ENCODE measurements at places on chromosomes 16 and 17.

GRCh38 chr17:54426296-54426886 lies 474.3 kb upstream of the TOM1L1 start:
- DNase-seq = no peak

- no peak for DNase-seq
Measured at GRCh38 chr16:47507701-47508100, 46.6 kb downstream of the PHKB start.

DNA sequence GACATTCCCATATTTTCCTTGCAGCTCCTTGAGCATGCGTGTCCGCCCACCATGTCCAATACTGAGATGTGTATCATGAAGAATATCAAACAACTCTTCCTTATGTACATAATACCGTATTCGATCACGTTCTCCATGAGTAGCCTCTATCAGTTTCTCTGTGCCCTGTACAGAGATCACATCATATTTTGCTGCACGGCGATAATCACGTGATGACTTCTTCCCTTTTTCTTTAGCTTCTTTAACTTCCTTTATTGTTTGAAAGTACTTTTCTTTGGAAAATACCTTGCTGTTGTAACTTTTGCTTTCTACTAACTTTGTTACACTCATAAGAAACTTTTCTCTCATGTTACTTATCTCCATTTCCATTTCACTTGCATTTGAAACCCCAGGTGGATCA lies 6.6 kb downstream of the KRABD2 start:
- DNase-seq = no peak

DNA sequence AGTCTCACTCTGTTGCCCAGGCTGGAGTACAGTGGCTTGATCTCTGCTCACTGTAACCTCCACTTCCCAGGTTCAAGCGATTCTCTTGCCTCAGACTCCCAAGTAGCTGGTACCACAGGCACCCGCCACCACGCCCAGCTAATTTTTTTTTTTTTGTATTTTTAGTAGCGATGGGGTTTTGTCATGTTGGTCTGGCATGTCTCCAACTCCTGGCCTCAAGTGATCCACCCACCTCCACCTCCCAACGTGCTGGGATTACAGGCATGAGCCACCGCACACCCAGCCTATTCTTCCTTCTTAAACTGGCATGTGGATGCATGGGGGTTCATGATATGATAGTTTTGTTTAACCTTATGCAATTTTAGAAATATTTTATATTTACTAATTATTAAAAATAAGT lies 39.4 kb upstream of the VWA3A start:
- no peak for DNase-seq

GRCh38 chr16:70611785-70612303 lies 34.5 kb upstream of the IL34 start:
- no peak for DNase-seq

GRCh38 chr16:81926036-81926435 lies 85.2 kb downstream of the SDR42E1 start:
- DNase-seq = no peak

DNA sequence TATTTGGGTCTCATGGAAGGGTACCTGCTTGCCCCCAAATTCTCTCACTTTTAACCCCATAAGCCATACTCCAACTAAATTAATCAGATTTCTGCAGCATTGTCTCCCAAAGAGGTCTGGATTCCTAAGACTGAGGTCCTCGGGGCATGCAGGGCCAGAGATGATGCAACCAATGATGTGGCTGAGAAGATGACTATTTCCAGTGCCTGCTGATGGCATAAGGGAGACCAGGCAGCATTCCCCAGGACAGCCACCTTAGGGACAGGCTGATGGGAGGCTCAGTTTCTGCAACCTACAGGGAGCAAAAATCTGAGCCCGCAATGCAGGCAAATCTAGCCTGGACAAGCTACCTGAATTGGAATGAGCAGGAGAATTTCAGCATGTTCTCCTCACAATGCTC lies 76.8 kb upstream of the ASIC2 start:
- no peak for DNase-seq

DNA sequence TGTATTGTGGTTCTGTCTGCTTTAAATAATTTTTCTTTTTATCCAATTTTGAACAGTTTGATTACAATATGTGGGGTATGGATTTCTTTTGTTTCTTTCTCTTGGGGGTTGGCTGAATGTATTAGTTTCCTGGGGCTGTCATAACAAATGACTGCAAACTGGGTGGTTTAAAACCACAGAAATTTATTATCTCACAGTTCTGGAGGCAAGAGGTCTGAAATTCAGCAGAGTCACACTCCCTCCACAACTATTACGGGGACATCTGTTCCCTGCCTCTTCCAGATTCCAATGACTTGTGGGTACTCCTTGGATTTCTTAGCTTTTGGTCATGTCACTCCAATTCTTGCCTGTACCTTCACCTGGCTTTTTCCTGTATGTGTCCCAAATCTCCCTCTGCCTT lies 23.7 kb downstream of the COX11 start:
- no peak for DNase-seq

- no peak for DNase-seq
Measured at GRCh38 chr17:55440391-55440790, 18.8 kb upstream of the MMD start.

DNA sequence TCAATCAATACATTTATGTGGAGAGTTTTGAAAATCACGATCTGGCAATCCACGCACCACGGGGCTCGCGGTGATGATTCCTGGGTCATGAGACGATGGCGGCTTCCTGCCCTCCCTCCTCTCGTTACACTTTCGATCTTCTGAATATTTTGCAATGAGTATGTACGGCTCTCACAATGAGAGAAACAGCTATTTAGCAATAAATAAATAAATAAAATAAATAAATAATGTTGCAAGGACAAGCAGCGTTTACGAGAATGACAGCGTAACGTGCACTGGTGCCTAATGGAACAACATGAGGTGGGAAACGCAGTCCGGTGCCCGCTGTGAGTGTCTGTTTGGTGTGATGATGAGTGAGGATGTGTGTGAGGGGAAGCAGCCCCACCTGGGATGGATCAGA lies 46.7 kb upstream of the JPH3 start:
- DNase-seq = no peak

- peak; percentile 48 for DNase-seq
Measured at GRCh38 chr17:20314834-20315233, 152.5 kb downstream of the LGALS9B start.

DNA sequence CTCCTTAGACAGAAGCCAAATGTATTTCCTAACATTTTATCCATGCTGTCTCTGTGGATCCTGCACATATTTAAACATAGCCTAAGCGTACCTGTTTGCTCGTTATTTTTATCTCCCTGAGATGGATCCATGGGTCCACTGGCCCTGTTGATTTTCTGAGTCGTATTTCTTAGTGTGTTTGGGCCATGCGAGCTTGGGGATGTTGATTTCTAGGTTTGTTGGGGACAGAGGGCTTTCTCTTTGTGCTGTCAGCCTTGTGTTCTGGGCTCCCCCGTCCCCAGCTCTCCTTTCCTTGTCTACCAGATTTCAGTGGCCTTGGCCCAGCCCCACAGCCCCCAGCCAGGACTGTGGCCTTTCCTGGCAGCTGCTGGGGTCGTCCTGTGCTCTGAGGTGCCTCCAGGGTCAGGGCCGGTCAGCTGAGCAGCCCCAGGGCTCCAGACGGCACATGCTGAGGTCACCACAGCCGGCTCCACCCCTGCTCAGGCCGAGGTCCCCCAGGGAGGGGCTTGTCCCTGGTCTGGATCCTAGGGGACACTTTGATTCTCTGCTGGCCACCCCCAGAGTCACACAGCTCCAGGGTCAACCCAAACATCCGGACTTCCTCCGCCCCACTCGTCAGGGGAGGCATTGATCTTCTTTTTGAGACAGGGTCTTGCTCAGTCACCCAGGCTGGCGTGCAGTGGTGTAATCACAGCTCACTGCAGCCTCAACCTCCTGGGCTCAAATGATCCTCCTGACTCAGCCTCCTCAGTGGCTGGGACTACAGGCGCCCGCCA lies 4.4 kb downstream of the SSTR5 start:
- no peak for DNase-seq

DNA sequence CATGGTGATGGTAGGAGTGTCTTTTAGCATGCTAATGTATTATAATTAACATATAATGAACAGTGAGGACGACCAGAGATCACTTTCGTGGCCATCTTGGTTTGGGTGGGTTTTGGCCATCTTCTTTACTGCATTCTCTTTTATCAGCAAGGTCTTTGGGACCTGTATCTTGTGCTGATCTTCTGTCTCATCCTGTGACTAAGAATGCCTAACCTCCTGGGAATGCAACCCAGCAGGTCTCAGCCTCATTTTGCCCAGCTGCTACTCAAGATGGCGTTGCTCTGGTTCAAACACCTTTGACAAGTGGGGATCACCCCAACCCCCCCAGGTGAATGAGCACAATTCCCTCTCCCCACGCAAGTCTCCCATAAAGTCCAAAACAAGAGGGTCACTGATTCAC lies 49.3 kb upstream of the ETV4 start:
- DNase-seq = no peak

DNA sequence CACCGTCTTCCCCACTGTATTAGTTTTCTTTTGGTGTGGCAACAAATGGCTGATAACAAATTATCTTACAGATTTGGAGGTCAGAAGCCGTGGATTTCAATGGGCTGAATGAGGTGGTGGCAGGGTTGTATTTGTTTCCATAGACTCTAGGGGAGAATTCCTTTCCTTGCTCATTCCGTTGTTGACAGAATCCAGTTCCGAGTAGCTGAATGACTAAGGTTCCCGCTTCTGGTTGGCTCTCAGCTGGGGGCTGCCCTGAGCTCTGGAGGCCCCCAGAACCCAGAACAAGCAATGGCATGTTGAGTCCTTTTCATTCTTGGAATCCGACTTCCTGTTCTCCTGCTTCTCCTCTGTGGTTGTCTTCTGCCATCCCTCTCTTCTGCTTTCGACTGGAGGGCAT lies 280.4 kb downstream of the SNX29 start:
- no peak for DNase-seq

GRCh38 chr17:40425741-40426140 lies 8.0 kb upstream of the TOP2A start:
- DNase-seq = no peak

DNA sequence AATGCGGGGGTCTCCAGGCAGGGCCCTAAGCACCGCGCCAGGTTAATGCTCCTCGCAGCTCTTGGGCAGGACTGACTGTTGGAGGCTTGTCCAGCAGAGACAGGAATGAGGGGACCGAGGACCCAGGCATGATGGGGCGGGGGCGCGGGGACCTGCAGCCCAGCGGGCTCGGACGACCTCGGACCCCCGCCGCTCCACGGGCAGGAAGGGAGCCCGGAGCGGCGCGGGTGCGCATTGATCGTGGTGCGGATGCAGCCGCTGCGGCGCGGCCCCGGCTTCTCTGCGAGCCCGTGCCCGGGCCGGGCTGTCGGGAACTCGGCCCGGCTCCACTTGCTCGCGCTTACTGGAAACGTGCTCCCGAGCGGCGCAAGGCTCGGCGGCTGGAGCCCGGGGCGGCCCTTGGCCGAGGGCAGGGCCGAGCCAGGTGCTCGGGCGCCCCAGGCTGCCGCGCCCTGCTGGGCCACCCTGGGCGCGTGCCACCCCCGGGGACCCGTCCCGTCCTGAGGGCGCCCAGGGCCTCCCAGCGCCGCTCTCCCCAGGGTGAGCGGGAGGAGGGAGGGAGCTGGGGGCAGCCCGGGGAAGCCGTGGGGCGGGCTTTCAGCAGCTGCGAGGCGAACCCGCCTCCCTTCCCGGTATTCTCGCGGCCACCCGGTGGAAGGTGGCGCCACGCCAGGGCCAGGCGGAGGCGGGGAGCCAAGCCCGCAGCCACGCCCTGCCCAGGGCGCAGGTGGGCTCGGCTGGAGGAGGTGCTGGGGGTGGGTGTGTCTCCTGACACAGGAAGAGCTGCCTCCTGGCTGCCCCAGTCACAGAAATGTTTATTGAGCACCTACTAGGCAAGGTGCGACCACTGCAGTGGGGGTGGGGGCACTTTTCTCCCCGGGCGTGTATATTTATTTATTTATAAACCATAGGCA lies 45.9 kb downstream of the SOCS3 start:
- peak; percentile 13 for DNase-seq

GRCh38 chr17:80228477-80228876 lies 8.2 kb downstream of the SLC26A11 start:
- DNase-seq = no peak

DNA sequence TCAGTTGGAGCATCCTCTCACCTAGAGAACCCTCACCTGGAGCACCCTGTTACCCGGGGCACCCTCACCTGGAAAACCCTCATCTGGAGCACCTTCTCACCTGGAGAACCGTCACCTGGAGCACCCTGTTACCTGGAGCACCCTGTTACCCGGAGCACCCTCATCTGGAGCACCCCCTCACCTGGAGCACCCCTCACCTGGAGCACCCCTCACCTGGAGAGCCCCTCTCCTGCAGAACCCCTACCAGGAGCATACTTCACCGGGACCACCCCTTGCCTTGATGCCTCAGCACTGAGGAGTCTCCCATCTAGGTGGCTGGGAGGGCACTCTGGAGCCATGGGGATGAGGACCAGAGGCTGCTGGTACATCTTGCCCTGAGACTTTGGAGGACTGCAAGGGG lies 3.4 kb upstream of the FBXL16 start:
- no peak for DNase-seq

DNA sequence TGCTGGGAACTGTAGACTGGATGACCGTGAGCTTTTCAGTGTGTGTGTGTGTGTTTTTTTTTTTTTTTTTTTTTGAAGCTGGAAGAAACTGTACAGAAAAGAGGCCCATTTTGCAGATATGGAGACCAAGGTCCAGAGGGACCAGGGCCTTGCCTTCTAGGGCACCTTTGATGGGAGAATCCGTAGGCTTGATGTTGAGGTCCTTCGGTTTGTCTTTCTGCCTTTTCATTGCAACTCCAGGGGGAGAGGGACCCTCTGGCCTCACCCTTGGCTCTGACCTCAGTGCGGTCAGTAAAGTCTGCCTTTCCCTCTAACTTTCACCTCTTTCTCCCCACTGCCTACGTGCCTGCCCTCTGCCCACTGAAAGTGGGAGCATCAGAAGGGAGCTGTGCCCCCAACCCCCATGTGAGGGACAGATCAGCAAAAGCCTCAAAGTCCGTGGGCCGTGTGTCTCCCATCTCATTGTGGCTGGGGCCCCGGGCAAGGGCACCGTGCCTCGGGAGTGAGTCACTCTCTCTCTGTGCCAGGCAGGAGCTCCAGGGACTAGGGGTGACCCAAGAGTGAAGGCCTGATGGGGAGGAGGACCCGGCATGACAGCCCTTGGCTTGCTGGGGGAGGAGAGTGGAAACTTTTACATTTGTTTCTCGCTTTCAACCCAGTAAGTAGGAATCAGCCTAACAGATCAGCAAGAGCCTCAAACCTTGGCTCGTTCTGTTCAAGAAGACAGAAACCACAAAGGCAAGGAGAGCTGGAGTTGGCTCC lies 123.6 kb downstream of the CMIP start:
- DNase-seq = no peak

- DNase-seq = no peak
Measured at GRCh38 chr16:57643147-57643874, 14.9 kb downstream of the ADGRG1 start.

GRCh38 chr16:6527646-6528045 lies 805.0 kb upstream of the RBFOX1 start:
- DNase-seq = no peak

- no peak for DNase-seq
Measured at GRCh38 chr16:66097751-66098150, 268.7 kb upstream of the CDH5 start.

DNA sequence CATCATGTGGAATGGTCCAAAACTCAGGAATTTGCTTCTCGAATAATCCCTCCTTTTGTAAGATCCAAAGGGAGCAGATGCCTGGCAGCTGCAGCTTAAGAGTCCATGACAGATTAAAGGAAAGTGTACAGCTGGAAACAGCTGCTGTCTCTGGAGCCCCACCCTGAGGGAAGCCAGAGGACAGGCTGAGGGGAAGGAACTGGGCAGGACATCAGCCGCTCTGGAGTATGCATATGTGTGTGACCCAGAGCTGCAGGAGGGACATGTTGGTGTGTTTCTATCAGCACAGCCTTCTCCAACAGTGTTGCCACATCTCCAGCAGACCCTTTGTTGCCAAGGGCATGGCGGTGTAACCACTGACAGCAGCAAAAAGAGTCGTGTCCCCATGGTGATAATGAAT lies 46.2 kb downstream of the CYB561 start:
- DNase-seq = no peak
